Hypothalamus (tissue), 51 donors: ENCODE measurements at places on chromosomes 2 and 18.

DNA sequence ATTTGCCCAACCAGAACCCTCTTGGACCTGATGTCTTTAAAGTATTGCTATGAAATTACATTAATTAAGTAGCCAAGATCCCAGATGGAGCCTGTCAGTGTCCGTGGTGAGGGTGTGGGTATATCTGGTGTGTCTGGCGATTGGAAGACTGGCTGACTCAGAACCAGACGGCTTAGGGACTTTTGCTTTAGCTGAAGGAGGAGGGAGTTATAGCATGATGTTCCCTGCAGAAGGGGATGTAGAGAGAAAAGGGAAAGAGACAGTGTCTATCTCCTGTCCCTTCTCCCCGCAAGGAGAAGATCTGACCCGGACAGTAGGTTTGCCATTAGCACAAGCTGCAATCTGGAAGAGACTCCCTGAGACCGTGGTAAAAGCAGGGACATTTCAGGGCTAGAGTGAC, 60.6 kb downstream of the POU3F3 start:
- DNase-seq, result no peak

GRCh38 chr2:156319811-156320485, 12.6 kb downstream of the NR4A2 start:
- no peak for DNase-seq

- DNase-seq, result no peak
Measured at GRCh38 chr2:65549257-65549627, 116.8 kb upstream of the SPRED2 start.

GRCh38 chr18:38052879-38053590, 487.4 kb upstream of the CELF4 start:
- DNase-seq, result no peak

- DNase-seq, result no peak
Measured at GRCh38 chr2:20514596-20515269, 67.9 kb downstream of the RHOB start.

DNA sequence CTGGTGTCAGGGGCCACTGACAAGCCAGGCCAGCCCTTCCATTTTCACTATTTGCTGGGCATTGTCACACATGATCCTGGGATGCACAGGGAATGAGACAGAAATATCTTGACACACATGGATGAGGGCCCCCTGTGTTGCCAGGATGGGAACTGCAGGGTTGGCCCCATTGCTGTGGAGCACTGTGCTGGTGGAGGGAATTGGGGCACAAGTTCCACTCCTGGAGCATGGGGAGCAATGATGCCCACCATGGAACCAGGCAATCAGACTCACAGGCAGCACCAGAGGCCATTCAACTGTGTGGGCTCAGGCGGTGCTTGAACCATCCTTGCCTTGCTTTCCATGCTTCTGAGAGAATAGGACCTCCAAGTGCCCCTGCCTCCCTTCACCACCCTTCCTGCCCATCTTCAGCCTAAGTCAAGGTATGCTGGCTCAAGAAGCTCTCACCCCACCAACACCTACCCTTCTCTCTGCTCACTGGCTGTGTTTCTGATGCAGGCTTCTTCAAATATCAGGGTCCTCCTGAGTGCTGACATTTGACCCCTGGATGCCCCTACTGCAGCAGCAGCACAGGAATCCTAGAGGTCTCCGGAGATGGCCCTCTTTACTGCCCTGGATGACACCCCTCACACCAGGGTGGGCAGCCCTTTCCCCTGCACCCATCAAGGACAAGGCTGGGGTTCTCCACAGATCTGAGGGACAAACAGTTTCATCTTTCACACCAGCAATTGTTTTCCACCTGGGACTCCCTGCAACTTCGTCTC, 11.0 kb downstream of the ADRA2B start:
- no peak for DNase-seq

DNA sequence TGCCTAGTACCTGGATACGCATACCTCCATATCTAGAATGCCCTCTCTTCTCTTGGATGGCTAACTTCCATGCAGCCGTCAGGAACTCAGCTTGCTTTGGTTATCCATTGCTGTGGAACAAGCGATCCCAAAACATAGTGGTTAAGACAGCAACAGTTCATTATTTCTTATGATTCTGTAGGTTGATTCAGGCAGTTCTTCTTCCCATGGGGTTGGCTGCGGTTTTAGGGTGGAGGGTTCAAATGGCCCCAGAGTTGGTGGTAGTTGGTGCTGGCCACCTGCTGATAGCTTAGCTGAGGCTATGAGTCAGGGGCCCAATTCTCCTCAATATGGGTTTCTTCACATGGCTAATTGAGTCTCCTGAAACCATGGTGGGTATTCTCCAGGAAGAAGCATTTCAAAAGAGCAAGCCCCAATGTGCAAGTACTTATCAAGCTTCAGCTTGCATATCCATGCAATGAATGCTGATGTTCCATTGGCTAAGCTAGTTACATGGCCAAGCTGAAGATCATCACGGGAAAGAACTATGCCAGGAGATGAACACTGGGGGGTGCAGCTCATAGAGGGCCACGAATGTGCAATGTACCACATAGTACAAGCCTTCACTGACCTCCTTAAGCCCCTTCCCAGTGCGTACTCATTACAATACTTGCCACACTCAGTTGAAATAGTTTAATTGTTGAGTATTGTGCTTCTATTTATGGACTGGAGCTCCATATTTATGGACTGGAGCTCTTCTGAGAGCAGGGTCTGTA, 10.0 kb upstream of the RHOB start:
- DNase-seq, result no peak

DNA sequence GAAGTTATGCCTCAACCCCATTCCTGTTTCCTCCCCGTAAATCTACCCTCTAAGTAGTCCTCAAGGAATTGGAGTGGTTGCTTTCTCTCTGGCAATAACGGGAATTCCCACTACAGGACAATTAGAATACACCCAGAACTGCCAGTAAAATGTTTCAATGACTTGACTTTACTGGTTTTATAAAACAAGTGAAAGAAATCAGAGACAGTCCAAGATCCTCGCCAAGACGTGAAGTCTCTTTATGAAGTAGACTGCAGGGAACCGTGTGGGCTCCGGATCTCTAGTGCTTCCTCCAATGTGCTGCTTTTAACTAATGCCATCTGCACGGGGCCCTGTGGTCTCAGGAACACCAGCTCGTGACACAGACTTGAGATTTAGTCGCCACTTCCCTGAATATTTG, 101.4 kb downstream of the CPO start:
- no peak for DNase-seq

GRCh38 chr2:2703172-2703571, 372.1 kb upstream of the MYT1L start:
- no peak for DNase-seq

GRCh38 chr2:212428681-212429478, 109.7 kb downstream of the ERBB4 start:
- no peak for DNase-seq

DNA sequence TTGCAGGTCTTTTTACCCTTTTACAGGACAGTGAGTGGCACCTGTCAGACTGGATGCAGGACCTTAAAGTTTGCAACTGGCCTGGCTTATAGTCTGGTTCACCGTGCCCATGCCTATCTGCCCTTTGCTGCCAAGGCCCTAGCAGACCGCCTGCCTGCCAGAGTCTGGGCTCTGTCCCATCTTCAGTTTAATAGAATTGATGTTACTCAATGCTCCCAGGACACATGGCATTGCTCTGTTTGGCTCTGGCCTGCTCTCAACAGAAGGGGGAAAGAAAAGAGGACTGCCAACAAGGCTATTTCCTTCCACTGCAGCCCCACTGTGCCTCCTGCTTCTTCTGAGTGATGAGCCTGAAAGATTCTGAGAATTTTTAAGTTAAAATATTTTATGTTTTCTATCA, 25.6 kb upstream of the TMEM178A start:
- DNase-seq, result peak; percentile 11

DNA sequence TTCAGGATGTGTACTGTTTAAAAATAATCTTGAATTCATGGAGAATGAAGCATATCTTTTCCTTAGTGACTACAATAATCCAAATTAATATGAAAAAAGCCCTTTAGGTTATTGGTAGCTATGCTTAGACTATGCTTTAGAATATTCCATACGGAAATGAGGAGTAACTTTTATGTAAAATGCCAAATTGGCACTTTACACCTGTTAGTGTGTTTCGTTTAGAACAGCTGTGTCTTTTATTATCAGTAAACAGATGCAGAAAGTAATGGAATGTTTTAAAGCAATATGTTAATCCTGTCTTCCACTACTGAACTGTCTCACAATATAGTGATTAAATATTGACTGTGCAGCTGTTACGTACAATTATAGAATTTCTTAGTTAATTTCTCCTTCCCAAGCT, 129.6 kb downstream of the PMS1 start:
- no peak for DNase-seq

GRCh38 chr2:160326786-160327185, 126.7 kb upstream of the ITGB6 start:
- no peak for DNase-seq

DNA sequence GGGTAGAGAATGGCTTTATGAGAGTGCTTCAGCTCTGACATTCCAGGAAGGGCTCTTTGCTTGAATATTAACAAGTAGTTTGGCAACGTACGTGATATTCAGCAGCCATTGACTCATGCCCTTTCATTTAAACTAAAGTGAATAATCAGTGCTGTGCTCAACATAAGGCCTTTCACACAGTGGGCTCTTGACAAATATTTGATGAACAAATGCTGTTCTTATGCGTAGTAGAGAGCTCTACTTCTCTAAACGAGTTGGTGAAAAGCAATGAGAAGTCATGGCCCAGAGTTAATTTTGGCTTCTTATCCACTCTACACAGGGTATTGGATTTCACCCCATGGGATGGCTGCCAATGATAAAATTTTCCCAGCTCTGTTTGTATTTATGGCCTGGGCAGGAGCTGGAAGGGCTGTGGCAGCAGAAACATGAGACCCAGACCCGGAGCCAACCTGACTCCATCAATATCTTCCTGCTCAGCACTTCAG, 338.9 kb downstream of the CCDC85A start:
- DNase-seq, result no peak

DNA sequence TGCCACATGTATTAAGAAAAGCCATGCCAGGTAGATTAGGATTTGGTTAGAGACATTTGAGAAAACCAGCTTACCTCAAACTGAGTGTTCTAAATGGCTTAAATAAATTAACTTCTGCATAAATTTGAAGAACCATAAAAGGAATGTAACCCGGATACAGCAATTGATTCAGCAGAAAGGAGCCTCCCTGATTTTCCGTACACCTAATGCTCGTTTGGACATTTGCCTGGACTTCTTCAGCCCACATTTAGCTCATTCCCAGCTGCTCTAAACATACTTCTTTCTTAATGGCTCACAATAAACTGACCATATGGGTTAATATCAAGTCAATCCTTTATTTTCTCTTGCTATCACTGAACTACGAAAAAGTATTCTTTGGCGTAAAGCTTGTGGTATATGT, 392.4 kb downstream of the ZNF516 start:
- no peak for DNase-seq

- no peak for DNase-seq
Measured at GRCh38 chr2:64101141-64101591, 43.1 kb downstream of the PELI1 start.

DNA sequence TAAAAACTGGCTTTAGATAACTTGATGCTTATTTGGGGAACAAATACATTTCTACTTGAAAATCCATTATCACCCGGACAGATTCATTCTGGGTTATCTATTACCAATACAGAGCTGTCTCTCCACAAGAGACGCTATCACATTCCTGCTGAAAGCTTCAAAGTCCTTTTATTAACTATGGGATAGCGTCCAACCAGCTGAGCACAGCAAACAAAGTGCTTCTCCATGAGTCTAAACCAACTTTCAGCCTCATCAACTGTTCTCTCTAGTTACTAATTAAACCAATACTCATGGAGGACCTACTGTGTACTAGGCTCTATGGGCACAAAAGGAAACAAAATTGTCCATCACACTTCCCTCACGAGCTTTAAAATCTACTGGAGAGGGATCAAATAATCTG, 132.8 kb downstream of the L3MBTL4 start:
- no peak for DNase-seq

DNA sequence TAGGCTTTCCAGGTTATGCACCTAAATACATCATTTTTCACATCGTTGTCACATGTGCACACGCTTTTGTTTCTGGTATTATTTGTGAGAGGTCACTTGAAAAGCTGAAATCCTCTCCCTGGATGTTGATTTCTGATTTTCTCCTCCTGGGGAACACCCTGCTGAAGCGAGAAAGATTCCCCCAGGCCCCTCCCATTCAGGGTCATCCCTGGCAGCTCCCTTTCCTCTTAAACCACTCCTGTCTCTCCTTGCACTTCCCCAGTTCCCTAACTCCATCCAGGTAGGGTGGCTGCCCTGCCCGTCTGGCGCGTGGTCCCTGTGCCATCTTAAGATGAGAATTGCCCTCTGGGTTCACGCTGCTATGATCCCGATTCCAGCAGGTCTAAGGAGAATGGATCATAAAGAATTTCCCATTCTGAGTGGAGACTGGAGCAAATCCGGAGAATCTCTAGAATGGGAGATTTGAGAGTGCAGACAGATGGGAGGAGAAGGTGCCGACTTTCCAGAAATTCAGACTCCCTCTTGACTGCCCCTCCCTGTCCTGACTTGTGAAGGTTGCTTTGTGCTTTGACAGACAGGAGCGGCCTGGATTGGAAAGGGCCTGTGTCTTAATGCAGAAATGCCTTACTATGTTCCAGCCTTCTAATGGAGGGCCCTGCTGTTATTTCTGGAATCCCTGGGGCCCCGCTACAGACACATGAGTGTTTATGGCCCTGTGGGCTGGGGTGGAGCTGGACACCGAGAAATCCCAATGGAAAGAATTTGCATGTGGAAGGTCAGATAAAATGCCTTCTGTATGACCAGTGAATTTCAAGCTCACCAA, 1.3 kb upstream of the YWHAQ start:
- DNase-seq, result no peak

- no peak for DNase-seq
Measured at GRCh38 chr18:75211002-75211621, 515 bp downstream of the TSHZ1 start.
